ENCODE measurements at places on chromosomes 12 and 14.

DNA sequence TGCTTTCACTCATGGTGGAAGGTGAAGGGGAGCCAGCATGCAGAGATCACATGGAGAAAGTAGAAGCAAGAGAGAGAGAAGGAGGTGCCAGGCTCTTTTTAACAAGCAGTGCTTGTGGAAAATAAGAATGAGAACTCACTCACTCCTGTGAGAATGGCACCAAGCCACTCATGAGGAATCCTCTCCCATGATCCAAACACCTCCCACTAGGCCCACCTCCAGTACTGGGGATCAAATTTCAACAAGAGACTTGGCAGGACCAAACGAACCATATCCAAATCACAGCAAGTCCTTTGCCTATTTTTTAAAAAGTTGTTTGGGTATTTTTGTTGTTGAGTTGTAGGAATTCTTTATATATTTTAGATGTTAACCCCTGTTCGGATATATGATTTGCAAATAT, 245.9 kb upstream of the ARID2 start:
- no peak for DNase-seq

DNA sequence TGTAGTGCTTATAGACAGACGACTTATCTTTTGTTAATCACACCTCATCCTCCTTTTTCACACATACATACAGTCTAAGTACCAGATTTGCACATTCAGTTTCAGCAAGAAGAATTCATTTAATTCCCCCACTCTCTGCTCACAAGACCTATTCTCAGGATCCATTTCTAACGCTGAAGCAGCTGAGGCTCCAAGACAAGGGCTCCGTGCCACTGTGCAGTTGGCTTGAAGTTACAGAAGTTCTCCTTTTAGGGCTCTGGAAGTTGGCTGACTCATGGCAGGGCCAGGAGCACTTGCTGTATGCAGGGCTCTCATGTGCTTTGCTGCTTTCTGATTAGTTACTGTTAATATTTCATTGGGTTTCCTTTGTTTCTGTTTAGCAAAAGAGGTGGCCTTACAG, 1566.9 kb upstream of the TMEM132C start:
- DNase-seq = no peak

GRCh38 chr12:124013073-124013472, 40.1 kb downstream of the ZNF664 start:
- no peak for DNase-seq

DNA sequence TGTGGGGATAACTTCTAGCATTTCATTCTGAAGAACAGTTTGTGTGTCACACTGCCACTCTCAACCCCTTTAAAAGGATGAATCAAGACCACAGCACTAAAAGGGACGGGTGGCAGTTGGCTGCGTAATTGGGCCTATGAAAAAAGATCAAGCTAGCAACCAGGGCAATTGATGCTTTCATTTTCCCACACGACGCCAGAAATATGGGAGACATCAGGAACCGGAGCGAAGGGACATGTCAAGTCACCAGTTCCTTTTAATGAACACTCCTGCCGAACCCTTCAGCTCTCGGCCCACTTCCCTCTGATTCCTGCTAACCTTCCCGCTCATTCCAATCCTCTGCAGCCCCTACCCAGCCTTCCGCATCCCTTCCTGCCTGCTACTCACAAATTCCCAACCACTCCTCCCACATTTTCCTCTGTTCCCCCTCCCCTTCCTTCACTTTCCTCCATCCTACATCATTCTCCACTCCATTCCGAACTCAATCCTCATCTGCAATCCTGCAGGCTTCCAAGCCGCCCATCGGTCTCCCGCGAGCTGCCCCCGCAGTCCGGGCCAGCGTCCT, 753 bp downstream of the CSRNP2 start:
- DNase-seq = peak; percentile 7

DNA sequence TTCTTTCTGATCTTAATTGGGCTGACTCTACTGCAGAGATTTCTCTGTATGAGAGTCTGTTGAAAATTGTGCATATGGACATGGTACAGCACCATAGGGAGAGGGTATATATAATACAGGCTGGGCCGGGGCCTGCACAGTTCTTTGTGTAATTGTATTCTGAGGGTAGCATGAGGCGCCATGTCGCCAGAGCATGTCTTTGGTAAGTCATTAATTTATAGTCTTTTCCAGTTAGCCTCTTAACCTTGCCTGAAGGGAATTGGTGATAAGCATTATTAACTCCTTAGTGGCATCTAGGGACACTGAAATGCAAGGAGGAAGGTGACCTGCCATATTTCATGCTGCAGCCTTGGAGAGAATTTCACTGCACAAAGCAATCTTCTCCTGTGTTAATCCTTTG, 569.9 kb downstream of the TMTC2 start:
- no peak for DNase-seq

All from activated T-cell treated with anti-CD3 and anti-CD28 coated beads for 24 hours (primary cell).